ENCODE measurements at places on chromosomes 13 and 19. TPM values are rescaled to one million over a fixed set of nuclear protein-coding genes. Genes with fewer than 3 reads are reported as not detected.

GRCh38 chr13:75986818-75987217, 350.7 kb downstream of the LMO7 start:
- no peak for DNase-seq

Gene NXNL1
- not detected for total RNA-seq

- peak; percentile 80 for DNase-seq
Measured at GRCh38 chr19:30222992-30223865, 149.0 kb upstream of the ZNF536 start.

DNA sequence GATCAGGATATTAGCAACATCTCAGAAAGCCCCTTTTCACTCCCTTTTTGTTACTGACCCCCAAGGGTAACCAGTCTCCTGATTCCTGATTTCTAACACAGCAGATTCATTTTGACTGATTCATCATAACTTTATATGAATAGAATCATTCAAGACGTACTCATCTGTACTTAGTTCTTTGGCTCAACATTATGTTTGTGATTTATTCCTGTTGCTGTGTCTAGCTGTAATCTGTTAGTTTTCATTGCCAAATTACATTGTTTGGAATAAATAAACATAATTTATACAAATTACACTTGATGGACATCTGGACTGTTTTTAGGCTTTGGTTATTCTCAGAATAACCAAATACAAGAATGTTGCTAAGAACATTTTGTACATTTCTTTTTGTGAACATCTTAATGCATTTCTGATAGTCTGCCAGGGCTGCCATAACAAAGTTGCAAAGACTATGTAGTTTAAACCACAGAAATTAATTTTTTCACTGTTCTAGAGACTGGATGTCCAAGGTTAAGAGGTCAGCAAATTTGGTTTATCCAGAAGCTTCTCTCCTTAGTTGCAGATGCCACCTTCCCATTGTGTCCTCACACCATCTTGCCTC, 62.8 kb upstream of the EDNRB start:
- DNase-seq, result no peak

DNA sequence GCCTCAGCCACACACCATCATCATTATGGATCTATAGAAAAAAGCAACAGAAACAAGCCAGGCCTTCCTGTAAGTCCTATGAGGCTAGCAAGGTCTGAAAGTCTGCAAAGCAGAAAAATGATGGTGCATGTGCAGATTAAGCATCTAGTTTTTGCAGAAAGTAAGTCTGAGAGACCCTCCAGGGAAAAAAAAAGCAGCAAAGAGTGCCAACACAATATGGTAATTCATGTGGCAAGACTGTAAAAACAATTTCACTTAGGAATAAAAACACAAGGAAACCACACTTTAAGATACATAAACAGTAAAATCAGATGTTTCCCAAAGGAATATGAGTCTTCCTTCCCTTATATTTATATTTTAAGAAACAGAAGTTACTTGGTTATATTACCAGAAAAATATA, 112.3 kb upstream of the FBXL3 start:
- no peak for DNase-seq

DNA sequence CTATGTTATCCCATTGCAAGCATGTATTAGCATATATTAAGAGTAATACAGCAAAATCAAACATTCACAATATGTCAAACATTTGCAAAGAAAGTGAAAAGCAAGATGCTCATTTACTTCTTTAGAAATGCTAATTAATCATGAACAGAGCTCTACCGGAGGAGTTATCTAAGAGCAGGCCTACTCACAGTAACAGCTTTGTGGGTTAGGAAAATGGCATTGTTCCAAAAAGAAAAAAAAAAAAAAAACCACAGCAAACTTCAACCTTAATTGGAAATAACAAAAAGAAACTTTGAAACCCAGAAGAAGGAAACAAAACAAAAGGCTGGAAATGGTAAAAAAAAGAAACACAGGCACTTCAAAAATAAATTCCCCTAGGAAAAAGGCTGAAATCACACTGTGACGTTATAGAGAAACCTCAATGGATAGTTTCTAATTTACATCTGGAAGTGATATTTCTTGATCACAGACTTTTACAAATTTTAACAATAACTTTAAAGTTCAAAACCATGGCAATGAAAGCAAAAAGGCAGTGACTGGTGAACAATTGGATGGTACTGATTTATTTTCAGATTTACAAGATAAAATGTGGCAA, 1236.8 kb upstream of the SPRY2 start:
- DNase-seq, result peak; percentile 27

DNA sequence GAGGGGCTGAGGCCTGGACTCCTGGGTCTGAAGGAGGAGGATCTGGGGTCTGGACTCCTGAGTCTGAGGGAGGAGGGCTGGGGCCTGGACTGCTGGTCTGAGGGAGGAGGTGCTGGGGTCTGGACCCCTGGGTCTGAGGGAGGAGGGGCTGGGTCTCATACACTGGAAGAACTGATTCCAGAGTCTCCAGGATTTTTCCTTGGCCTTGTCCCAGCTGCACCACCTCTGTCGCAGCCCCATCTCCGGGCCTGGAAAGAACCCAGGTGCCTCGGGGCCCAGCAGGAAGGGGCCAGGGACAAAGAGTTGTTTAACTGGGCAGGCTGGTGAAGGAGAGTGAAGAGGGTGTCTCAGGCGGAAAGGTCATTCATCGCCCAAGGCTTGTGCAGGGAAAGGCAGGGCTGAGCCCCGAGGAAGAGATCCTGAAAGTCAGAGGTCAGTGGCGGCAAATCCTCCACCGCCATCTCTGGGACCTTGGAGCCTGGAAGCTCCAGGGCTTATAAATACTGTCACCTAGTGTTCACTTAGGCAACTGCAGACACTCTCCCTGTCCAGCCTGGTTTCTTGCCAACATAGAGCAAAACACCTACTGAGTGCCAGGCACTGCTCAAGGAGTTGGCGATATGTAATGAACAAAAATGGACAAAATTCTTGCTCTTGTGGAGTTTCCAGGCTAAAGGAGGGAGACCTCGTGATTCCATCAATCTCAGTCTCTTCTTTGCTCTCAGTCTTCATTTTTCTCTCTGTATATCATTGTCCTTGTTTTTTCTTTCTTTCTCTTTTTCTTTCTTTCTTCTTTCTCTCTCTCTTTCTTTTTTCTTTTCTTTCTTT, 4.4 kb upstream of the KCNN4 start:
- DNase-seq, result peak; percentile 84

Gene ACP7
- total RNA-seq, result 0.14 TPM

DNA sequence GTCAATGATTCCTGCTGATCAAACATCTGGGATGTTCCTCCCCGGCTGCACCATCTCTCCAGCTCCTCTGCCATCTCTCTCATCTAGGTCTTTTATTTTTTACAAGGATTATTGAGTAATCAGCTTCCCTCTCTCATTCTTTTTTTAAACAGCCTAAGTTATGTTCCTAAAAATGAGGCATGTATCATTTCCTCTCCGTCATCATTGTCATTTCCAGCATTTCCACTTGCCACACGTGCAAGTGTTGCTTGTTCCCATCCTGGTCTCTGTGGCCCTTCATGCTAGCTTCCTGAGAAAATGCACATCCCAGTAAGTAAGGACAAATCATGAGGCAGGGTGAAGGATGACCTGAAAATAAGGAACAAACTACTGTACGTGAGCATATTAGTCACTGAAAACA, 102.7 kb upstream of the POSTN start:
- DNase-seq, result no peak

- no peak for DNase-seq
Measured at GRCh38 chr19:38516802-38517201, 83.3 kb downstream of the RYR1 start.

DNA sequence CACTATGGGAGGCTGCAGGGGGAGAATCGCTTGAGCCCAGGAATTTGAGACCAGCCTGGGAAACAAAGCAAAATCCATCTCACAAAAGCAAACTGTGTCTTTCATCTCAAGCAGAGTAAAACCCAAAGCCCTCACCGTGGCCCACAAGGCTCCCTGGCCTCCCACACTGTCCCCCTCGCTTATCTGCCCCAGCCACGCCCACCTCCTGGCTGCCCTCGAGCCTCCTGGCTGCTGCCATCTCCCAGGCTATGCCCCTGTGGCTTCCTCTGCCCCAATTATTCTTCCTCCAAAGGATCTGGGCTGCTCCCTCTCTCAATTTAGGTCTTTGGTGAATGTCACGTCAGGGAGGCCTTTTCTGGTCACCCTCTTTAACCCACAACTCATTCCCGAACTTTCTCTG, 3.6 kb downstream of the RABAC1 start:
- no peak for DNase-seq

DNA sequence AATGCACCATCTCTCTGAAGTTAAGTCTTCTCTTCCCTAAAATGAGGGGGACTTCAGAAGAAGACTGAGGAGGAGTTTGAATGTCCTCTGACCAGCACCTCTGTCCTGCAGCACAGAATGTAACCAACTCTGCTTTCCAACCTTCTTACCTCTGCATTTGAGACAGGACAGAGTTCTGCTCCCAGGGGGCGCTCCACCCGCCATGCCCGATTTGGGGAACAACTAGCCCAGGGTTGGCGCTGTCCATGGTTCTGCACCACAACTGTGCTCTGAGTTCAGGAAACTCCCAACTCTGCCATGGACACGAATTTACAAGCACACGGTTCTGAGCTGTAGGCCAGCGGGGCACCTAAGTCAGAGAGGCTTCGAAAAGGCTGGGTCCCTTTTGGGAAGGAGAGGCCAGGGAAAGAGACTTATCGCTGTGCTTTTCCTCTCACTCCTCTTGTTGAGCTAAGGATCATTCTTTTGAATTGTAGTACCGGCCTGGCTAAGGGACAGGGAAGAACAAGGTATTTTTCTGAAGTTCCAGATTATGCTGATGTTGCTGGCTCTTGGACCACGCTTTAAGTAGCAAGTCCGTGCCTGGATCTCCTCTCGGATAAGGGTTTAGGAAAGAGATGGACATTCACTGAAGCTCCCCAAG, 22.2 kb downstream of the SIGLEC5 start:
- DNase-seq, result peak; percentile 73

DNA sequence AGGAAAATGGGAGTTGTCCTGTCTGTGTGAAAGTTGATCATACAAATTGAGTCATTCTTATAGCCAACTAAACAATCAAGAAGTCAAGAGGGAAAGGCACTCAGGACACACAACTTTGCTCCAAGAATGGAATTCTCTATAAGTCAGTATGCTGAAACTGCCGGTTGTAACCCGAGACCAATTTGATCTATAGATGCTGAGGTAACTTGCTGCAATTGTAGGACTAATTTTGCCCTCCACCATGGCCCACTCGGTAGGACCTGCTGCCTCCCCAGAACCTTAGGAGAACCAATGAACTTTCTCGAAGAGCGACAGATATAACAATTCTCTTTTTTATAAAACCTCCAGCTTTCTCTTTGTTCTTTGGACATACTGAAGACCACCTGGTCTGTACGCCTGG, 157.0 kb downstream of the RNF17 start:
- DNase-seq, result no peak

DNA sequence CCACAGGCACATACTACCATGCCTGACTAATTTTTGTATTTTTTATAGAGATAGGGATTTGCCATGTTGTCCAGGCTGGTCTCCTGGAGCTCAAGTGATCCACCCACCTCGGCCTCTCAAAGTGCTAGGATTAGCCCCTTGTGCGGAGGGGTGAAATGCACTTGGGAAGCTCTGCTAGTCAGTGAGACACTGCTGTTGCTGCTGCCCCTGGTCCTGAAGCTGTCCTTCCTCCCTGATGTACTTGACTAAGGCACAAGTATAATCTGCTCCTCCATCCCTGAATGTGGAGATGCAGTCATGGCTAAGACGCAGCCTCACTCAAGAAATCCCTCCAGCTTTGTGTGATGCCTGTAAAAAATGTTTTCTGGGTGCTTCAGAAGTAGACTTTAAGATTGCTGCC, 124.5 kb downstream of the KCTD15 start:
- DNase-seq, result no peak

Gene CCL25
- total RNA-seq, result not detected

Gene ZNF491
- total RNA-seq, result not detected

Gene CRX
- total RNA-seq, result 0.63 TPM

GRCh38 chr19:4566402-4567051, 7.0 kb upstream of the SEMA6B start:
- DNase-seq, result no peak

- no peak for DNase-seq
Measured at GRCh38 chr13:90455067-90455466, 892.4 kb upstream of the MIR17HG start.

Gene ARRDC5
- not detected for total RNA-seq

GRCh38 chr13:76890021-76890420, 3.8 kb upstream of the KCTD12 start:
- DNase-seq, result no peak

Gene NACC1
- 292 TPM for total RNA-seq

DNA sequence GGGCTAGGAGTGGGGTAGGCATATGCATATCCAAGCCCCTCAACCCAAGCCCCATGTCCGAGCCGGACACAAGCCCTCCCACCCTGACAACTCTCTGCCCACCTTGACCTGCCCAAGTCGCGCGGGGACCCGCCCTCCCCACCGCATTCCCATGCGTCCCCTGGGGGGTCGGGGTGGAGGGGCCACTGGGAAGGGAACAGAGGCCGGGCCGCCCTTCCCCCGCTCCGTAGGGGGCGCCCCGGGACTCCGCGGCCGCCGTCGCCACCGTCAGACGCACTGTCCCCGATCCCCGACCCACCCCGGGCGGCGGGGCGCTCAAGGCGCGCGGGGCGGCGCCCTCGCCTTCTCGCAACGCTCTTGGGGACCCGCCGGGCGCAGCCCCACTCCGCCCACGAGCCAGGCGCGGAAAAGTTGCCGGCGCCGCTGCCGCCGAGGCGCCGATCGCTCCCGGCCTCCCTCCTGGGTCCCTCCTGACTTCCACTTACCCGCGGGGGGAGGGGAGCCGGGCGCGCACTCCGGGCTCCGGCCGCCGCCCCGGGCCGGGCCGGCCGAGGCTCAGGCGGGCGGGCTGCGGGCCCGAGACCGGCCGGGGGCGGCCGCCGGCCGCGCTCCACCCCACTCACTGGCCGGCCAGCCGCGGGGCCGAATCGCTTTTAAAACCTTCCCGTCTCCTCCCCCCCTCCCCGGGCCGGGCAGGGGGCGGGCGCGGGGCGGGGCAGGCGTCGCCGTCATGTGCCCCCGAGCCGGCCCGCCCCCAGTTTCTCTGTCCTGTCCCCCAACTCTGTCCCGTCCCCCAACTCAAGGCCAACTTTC, 34.4 kb upstream of the NANOS3 start:
- peak; percentile 95 for DNase-seq

Gene ABHD8
- 13.6 TPM for total RNA-seq

Gene PLEKHA4
- total RNA-seq, result 25.6 TPM

Gene SPIB
- 8.8 TPM for total RNA-seq

GRCh38 chr19:6260376-6260775, 19.4 kb downstream of the MLLT1 start:
- peak; percentile 23 for DNase-seq

DNA sequence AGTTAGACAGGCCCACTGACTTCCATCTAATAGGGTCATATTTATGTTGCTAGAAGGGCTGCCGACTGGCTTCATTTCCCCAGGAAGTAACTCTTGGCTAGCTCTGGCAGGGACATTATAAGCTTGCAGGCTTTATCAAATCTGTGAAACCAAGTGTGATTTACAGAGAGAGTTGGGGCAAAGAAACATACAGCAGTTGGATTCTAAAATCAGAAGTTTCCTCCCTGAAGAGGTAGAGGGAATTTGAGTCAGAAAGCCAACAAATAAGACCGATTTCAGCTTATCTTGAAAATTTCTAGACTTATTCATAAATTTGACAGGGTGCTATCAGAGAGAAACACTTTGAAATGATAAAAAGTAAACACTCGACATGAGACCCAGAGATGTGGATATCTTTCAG, 407.8 kb downstream of the OLFM4 start:
- DNase-seq, result no peak
